Thyroid gland (tissue), 4 donors: ENCODE measurements at places on chromosomes 2 and 18.
A peak's percentile ranks its signal among the peaks of the same experiment; 100 is the strongest.

DNA sequence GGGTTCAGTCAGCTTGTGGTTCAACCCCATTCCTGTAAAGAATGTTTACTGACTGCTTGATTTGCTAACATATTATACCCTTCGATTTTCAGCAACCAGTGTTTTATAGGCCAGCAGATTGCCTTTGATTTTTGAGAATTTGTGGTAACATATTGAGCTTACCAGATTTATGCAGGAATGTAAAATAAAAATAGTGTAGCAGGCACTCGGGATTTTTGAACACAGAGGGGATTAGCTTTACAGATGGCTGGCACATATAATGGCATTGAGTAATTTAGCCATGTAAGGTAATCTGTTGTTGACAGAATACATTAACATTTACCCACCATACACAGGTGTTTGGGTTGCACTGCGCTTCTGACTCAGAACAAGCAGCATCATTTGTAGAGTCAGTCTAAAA lies 354.0 kb downstream of the LRRTM1 start:
- DNase-seq: no peak

DNA sequence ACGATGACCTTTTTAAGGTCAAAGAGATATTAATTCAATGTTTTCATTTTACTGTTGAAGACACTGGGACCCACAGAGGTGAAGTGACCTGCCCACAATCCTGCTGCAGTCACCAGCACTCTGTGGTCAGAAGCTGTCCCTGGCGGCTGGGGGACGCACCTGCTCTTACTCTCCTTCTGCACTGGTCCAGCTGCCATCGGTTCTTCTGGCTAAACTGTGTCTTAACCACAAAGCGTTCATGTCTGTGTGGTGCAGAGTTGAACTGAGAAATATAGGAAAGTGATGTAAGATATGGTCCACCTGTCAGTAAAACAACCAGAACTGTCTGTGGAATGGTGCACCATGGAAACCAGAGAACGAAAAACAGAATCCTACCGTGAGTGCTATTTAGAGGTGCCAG lies 44.9 kb upstream of the SMIM21 start:
- DNase-seq: no peak

GRCh38 chr2:107809835-107810234 lies 16.9 kb upstream of the RGPD4 start:
- DNase-seq: peak; percentile 25

GRCh38 chr2:190563109-190563508 lies 28.6 kb upstream of the NEMP2 start:
- DNase-seq: peak; percentile 36

DNA sequence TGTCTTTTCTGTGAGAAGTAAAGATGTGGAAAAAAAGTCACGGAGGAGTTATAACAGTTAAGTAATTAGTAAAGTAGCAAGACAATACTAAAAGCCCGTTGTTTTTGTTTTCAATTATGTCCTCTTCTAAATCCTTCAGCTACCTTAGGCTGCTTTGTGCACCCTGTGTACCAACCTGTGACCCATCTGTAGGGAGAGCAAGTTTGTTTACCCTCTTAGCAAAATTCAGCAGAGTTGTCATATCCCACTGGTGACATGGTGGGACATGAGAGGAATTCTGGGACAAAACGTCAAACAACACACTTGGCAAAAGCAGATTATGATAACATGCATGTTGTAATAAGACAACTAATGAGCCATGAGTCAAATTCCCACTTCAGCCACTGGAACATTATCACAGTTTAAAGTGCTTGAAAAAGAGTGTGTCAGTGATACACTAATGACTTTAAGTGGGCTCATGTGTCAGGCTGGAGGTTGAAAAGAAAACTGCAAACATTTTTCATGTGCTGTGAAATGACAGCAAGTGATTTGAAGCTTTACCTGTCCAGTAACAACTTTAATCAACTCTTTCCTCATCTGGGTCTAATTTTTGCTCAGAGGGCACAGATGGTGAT lies 392.8 kb upstream of the ACVR2A start:
- DNase-seq: no peak
